ENCODE measurements at places on chromosomes 1 and 21.
A peak's percentile ranks its signal among the peaks of the same experiment; 100 is the strongest.

GRCh38 chr1:212108981-212109380, 73.4 kb downstream of the DTL start:
- no peak for DNase-seq

GRCh38 chr1:227561241-227561907, 2.0 kb upstream of the ZNF678 start:
- no peak for DNase-seq

DNA sequence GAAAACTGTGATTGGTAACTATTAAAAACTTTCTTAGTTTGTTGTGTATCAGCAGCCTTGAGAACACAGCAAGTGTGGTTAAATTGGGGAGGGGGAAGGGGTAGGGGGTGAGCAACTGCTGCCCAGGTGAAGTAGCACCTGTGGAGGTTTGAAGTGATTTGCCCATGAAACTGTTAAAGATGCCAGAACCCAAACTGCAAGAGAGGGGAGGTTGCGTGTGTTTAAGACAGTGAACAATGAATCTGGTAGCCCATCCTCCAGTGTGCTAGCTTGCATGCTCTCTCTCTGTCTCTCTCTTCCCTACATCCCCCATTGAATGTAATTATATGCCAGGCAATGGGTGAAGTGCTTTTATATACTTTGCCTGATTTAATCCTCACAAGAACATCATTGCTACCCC, 154.7 kb downstream of the RUNX1 start:
- DNase-seq, result no peak

DNA sequence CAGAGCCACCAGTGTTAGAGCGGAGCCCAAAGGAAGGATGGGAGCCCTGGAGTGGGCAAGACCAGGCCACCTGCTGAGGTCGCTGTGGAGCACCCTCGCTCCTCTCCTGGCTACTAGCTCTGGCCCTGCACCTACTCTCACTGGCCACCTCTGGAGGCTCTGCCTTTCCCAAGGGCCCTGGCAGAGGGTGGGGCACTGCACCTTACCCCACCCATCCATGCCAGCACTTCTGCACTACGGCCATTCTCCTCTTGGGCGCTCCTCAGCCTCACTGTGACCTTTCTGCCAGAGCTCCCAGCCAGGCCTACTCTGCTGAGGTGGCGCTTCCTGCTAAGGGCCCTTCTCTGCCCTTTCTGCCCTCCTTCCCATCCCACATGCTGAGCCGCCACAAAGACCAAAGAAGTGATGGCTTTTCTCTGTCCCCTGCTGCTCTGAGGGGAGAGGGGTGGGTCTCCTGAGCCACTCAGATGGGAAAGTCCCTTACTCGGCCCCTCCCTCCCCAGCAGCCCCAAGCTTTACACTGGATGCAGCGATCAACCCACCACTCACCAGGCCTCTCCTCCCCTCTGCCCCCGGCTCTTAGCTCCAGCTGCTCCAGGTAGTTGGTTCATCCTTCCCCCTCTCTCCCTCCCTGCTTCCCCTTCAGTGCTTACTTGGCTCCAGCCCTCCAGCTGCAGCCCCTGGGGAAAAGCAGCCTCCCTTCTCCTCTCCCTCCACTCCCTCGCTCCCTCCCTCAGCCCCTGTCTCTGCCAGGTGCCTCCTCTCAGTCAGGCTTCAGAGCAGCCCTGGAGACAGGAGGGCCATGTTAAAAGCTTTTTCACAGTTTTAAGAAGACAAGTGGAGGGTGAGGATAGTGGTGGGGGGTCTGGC, 14.8 kb upstream of the TMEM222 start:
- no peak for DNase-seq

DNA sequence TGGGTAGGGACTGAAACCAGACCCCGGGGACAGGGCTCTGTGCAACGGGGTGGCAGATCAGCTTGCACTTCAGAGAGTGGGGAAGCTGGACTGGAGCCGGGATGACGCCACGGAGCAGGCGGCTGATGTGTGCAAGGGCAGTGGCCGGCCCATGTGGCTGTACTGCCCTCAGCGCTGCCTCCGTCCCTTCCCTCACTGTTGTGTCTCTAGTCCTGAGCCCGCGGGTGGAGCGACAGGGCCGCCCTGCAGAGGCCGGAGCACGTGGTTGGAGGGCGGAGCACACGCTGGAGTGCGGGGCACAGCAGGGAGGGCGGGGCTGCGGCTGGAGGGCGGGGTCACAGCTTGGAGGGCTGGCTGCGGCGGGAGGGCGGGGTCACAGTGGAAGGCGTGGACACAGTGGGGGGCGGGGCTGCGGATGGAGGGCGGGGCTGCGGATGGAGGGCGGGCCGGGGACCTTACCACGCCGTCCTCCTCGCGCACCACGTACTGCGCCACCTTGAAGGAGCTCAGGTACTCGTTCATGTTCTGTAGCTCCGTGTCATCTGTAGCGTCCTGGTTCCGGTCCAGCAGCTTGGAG, 52.4 kb downstream of the CHD5 start:
- peak; percentile 45 for DNase-seq

DNA sequence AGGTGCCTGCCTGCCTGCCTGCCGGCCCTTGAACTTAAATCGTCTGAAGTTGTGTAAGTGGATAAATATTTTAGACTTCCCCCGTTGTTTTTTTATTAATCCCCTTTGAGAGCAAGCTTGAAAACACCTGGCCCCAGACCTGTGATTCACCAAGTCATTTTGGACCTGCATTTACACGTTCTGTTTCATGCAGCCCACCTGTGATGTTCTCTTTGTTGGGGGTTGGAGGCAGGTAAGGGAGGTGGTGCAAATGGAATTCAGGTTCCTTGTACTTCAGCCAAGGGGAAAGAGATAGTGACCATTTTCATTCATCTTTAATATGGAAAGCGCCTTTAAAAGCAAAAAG, 1.2 kb downstream of the SLC37A1 start:
- no peak for DNase-seq

- no peak for DNase-seq
Observed at GRCh38 chr1:154174654-154175053, 17.2 kb downstream of the TPM3 start.

DNA sequence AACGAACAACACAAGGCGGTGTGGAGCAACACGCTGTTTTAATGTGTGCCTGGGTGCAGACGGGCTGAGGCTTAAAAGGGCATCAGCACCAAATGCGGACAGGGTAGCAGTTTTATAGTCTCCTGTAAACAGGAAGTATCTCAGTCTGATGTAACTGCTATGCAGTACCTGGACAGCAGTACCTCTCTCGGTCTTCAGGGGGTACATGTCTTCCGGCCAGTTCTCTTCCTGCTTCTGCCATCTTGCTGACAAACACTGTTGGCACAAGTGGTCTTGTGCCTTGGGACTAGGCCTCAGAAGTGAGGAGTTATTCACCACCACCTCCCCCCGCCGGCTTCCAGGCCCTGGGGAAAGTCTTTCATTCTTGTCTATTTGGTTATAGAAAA, 49.7 kb upstream of the APOBEC4 start:
- DNase-seq, result no peak

- DNase-seq, result no peak
Observed at GRCh38 chr1:71638081-71638766, 557.4 kb upstream of the ZRANB2 start.

DNA sequence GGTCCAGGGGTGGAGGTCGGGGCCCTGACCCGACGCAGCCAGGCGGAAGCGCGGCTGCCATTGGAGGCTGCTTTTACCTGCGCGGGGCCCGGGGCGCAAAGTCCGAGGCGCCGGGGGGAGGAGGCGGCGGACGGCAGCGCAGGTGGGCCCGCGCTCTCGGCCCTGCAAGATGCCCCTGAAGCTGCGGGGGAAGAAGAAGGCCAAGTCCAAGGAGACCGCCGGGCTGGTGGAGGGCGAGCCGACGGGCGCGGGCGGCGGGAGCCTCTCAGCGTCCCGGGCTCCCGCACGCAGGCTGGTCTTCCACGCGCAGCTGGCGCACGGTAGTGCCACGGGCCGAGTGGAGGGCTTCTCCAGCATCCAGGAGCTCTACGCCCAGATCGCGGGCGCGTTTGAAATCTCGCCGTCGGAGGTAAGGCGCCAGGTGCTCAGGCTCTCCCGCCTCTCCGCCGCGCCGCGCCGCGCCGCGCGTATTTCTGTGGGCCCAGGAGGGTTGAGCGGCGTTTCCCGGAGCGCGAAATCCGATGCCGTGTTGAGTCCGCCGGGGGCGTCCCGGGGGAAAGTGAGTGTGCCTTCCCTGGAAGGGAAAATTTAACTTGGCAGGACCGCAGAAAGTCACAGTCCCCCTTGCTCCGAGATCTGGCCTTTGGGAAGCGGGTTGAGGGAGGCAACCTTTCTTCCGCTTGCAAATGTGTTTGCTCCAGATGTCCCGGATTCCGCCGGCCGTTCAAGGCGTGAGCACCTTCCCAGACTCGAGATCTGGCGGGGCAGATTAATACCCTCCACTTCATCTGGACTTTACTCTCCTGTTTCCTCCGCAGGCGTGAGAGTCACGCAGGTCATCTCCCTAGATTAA, at the start of gene GIPC2:
TSS of gene GIPC2 (plus strand) at position 41 of the 853 bp plus-strand sequence. CDS start at position 170, 129 bp downstream.
- DNase-seq, result no peak

GRCh38 chr1:170010443-170010842, 64.1 kb downstream of the KIFAP3 start:
- DNase-seq, result no peak

GRCh38 chr1:243739335-243740003, 110.6 kb downstream of the AKT3 start:
- no peak for DNase-seq

DNA sequence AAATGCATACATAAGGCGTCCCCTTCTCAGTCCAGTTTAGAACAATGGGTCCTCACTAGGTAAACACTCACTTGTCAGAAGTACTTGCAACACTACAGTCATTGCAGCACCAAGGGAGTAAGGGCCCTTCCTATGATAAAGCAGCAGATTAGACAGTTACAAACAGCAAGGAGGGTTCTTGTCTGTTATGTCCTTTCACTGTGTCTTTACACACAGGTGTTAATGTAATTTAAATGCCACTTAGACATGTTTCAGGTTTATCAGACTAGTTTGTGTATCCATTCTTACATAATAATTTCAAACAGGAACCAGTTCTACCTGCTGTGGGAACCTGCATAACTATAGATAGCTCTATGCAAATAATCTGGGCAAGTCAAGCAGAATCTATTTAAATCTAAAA, 105.6 kb upstream of the USH2A start:
- no peak for DNase-seq
